Astrocyte of the cerebellum (primary cell): ENCODE measurements at places on chromosomes 6 and 20.

- no peak for DNase-seq
These were observed 101.2 kb downstream of the SNAP25 start for GRCh38 chr20:10319855-10320254.

GRCh38 chr6:10413262-10413849, 1.5 kb downstream of the TFAP2A start:
- no peak for DNase-seq

DNA sequence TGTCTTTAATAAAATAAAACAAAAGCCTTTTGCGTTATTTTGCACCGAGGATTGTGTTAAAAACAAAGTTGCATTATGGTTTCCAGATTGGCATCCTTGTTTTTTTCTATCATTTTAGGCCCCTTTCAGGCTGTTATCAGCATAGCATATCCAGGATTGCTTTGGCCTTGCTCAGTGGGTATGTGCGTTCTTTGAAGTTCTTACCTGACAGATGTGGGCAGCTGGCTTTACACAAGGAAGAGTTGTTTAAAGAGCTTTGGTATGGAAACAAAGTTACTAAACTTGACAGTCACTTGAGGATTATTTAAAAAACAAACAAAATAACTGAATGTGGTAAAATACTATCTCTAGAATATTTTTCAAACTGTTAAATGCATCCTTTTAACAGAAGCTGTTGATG, 6.6 kb downstream of the VAPB start:
- DNase-seq: no peak

DNA sequence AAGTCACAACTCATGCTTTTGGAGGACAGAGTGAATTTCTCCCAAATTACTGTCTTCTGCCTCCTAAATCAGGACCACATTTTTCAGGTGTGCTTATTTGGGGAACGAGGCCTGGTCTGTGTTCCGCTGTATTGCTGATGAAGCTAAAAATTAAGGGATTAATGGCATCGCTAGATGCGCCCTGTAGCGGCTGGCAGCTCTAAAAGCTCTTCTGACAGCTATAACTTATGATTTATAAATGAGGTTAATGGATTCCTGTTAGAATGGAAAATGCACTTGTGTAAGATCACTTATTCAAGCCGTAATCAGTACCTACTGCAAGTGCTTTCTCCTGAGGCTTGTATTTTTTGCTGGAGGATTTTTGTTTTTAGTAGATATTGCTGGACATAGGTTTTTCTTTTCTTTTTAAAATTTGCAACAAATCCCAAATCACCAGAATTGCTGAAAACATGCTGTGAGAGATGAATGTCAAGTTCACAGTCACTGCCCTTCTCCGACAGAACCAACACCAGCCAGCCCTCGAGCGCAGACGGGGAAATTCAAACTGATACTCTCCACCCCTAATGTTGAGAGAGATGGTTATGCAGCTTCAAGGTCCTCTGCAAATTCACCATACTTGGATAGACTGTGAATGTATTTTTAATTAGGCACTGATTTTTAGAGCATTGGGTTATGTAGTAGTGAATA, 49.1 kb downstream of the AKAP12 start:
- no peak for DNase-seq

DNA sequence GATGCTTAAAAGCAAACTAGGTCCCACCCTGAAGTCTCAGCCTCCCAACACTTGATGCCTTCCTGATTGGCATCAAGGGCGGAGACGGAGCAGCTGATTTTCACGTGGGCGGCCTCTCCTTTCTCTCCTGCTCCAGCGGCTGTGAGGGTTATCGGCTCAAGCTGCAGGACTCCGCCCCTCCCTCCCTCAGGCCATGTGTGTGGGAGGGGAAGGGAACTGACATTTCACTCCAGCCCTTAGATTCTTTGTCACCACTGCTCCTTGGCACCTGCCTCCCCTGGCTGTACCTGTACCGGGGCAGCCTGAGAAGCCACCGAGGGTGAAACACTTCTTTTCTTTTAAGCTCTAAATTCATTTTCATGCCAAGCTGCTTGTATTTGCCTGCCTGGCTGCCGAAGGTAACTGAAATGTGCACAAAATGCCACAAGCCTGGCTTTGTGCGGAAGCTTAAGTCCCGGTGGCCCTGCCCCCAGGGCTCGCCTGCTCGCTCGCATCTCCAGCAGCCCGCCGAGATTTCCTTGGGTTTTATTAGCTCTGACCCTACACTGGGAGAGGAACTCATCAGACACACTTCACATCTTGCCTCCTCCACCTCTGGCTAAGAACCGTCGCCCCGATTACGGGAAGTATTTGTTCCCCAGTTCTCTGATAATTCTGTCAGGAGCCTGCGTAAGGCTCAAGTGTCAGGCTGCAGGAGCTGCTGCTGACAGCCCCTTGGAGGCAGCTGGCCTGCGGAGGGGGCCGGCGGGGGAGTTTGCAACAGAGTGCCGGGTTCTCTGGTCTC, 9.6 kb upstream of the CPNE5 start:
- no peak for DNase-seq
